ENCODE measurements at places on chromosomes 7 and 10.
A peak's percentile ranks its signal among the peaks of the same experiment; 100 is the strongest.

- no peak for DNase-seq
Observed at GRCh38 chr7:47652591-47652990, 70.7 kb upstream of the TNS3 start.

DNA sequence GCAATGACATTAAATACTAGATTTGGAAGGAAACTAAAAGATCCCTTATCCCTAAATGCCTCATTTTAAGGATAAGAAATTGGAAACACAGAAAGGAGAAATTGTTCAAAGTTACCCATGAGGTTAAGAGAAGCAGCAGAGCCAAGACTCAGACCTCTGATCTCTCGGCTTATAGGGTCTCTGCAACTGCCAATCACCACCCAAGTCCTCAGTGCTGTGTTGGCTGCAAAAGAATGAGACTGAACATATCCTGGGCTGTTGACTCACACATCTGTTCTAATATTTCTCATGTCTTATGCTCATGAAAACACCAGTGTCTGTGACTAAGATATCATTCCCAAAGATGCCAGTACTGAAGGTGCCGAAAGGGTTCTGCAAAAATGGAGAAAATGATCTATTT lies 153.3 kb downstream of the XPNPEP1 start:
- DNase-seq: no peak

DNA sequence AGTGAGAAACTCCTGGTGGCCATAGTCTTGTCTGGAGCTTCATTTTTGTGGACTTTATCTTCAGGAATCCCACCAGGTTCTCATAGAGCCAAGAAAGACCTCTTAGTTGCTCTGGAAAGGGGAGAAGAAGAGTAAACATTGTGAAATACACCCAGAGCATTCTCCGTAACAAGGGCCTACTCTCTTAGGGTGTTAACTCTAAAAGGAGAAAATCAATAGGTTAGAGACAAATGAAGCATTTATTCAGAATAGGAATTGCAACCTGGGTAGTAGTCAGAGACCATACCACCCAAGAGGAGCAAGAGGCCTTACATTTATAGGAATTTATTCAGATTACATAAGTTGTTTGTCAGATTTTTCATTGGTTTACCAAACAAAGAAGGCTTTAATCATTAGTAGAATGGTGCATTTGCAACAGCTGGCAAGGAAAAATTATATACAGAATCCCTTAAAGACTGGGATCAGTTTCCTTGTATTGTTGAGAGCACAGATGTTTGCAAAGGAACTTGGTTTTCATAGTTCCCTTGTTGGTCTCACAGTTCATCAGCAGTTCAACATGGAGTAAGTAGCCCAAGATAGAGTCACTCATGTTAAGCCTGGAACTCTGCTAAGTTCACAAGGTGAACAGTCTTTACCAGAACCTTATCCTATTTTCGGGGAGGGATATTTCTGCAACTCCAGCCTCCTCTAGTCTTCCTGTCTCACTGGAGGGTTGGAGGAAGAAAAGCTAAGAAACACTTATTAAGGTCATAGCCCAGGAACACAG lies 53.2 kb upstream of the TMEM140 start:
- DNase-seq: no peak

DNA sequence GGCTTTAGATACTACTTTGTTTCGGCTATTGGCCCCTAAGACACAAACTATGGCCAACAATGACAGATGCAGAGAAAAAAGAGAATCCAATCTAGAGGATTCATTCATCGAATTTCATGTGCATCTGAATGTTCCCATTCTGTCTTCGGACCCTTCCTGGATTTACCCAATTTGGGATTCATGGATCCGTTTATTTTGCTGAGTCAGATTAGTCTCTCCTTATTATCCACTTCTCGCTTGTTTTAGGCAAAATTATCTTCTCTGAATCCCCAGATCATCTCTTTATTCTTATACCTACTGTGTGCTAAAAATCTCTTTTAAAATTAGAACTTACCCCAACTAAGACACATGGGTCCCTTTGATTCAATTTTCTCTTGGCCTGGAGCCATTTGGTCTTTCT lies 6.5 kb downstream of the TRPV6 start:
- DNase-seq: no peak

DNA sequence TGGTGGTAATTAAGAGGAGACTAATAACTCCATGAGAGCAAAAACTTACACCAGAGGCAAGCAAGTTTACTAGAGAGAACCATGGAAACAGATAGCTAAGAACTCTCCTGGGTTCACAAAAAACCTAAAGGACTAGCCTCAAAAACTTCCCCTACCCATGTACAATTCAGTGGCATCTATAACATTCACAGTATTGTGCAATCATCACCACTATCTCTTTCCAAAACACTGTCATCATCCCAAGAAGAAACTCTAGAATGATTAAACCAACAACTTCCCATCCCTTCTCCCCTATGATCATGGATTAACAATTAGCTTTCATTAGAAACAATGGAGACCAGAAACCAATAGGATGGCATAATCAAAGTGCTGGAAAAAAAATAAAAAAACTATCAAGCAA lies 1038.3 kb downstream of the LRMDA start:
- no peak for DNase-seq

GRCh38 chr10:36491926-36492325 lies 633.5 kb upstream of the ANKRD30A start:
- DNase-seq: no peak

DNA sequence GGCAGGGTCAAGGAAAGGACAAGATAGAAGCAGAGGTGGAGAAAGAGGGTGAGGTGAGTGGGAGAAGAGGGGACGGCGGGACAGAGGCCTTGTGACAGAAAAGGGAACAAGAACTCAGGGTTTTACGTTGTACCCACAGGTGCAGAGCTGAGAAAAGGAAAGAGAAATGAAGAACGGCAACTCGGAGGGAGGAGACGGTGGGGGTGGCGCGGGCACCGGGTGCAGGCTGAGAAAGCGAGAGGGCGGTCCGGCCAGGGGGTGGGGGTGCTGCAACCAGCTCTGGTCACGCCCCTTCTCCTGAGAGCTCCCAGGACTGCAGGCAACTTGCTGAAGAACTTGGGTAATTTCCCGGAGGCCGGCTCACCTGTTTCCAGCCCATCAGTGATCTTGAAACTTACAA lies 65.3 kb downstream of the CARD11 start:
- DNase-seq: peak; percentile 38

- DNase-seq: no peak
Observed at GRCh38 chr7:37853468-37853867, 5.1 kb downstream of the NME8 start.

GRCh38 chr7:83365746-83366145 lies 203.1 kb upstream of the PCLO start:
- no peak for DNase-seq

DNA sequence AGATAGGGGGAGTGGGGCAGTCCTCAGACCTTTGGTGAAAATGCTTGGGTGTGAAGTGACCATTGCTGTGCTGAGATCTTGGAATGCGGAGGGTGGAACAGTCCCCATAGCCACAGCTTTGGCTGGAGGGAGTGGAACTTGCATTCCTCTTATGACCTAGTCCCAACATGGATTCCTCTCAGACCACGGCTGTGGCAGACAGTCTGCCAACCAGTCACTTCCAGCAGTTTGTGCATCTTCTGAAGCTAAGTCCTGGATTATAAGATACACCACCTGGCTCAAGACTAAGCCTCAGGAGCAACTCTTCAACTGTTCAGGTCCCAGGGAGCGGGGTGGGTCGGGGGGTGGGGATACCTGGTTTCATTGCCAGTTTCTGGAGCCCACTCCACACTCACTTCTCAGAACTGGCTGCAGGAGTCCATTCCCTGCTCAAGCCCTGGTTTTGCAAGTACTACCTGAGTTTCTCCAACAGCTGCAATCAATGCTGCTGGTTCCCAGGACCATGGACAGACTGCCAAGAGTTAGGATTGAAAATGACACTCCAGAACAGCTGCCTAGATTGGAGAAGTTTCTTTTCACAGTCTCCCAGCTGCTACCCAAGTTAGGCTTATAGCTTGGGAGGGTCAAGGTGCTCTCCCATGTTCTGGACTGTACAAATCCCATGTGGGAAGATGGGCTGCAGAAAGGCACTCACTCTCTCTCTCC lies 29.1 kb upstream of the DGKB start:
- no peak for DNase-seq

DNA sequence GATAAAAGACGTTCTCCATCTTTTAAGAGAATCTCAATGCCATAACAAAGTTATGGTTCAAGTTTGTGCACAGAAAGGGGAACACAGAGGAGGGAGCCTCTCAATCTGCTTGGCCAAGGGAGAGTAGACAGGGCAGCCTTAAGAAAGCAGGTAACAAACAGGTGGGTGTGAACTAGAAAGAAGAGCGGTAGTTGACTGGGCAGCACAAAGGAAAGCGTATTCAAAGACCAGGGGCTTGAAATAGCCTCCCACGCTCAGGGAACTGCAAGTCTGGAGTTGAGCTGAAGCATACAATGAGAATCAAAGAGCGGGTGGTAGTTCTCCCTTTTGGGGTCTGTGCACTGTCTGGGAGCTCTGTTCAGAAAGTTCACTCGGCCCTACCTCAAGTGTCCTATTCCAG lies 18.9 kb upstream of the MACC1 start:
- DNase-seq: no peak

- DNase-seq: no peak
Observed at GRCh38 chr7:12524794-12525386, 45.6 kb upstream of the SCIN start.

GRCh38 chr7:99794585-99795502 lies 10.9 kb upstream of the CYP3A4 start:
- no peak for DNase-seq

DNA sequence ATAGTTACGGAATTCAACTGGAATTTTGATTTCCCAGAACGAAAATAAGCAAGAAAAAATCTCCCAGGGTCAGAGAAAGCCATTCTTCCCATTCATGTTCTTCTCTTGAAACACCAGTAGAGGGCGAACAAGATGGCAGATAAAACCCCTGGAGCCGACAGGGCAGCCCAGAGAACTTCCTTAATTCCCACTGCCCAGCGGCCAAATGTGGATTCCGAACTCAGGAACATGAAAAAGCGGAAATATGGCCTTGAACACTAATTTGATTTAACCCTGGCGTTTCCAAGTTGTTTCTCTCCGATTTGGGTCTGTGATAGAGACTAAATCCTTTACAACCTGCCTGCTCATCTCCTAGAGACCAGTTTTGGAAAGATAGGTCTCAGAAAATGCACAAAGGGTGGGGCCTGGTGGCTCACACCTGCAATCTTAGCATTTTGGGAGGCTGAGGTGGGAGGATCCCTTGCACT lies 100.7 kb upstream of the WAC start:
- DNase-seq: no peak

Measured in stimulated activated CD8-positive, alpha-beta memory T cell treated with anti-CD3 and anti-CD28 coated beads, Interleukin-7, amount 100 ng/mL, for 1 hour (primary cell).